ENCODE measurements at places on chromosomes 16 and 17.
A peak's percentile ranks its signal among the peaks of the same experiment; 100 is the strongest.

- no peak for DNase-seq
Observed at GRCh38 chr17:5695480-5695879, 111.2 kb upstream of the NLRP1 start.

- no peak for DNase-seq
Observed at GRCh38 chr16:25089351-25089750, 22.2 kb upstream of the LCMT1 start.

DNA sequence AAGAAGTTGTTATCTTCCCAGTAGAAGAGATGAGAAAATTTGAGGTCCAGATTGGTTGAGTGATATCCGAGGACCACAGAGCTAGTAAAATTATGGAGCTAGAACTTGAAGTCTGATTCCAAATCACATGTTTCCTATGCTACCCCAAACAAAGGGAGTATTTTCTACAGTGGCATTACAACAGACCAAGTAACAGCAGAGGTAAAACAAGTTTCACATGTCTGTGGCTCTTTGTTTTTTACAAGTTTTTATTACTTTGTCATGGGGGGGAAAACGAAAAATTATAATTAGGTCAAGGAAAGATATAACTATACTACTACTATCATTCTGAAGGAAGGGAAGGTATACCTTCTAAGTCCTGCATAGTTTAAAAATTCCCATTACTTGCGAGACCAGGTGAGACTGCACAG lies 49.4 kb downstream of the KANSL1 start:
- DNase-seq: no peak

GRCh38 chr17:32519228-32520103 lies 32.7 kb downstream of the CDK5R1 start:
- DNase-seq: peak; percentile 22

DNA sequence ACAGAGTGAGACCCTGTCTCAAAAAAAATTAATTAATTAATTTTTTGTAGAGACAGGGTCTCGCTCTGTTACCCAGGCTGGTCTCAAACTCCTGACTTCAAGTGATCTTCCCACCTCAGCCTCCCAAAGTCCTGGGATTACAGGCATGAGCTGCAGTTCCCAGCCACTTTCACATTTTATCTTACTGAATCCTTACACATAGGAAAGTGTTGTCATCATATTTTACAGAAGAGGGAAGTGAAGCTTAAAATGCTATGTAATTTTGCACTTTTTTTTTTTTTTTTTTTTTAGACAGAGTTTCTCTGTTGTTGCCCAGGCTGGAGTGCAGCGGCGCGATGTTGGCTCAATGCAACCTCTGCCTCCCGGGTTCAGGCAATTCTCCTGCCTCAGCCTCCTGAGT lies 21.1 kb upstream of the ZNF629 start:
- no peak for DNase-seq

- DNase-seq: peak; percentile 37
Observed at GRCh38 chr16:67537270-67537635, 8.6 kb downstream of the RIPOR1 start.

Data from fibroblast of lung (primary cell).